BJ (cell line): ENCODE measurements at places on chromosomes 3 and 15.

DNA sequence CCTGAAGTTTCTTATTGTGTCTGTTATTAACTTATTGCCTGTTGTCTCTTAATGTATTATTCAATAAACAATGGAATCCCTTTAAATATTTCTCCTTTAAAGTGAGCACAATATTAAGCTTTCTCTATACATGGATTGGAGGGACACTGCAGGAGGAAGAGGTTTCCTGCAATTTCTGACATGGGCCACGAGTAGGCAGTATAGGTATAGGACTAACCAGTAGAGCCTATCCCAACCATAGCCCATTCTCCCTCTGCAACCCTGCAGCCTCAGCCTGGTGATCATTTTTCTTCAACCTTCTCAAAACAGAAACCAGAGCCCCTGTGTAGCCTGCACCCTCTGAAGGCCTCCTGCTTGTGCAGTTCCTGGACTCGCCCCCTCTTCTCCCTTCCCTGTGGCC, 124.8 kb downstream of the NEK10 start:
- no peak for DNase-seq

DNA sequence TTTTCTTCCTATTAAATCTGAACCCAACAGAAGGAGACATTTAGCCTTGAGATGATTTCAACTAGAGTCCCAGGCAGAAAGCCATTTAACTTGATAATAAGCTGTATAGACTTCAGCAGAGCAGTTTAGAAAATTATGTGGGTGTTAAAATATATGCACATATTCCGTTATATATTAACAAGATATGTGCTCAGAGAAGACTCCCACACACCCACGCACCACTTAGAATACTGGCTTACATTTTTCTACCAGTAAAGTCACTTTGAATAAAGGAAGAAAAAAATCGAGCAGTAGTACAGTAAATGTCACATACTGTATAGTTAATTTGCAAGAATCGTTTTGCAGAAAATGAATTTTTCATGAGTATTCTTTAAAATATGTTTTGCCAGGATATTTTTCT, 599.3 kb downstream of the FGF12 start:
- no peak for DNase-seq

DNA sequence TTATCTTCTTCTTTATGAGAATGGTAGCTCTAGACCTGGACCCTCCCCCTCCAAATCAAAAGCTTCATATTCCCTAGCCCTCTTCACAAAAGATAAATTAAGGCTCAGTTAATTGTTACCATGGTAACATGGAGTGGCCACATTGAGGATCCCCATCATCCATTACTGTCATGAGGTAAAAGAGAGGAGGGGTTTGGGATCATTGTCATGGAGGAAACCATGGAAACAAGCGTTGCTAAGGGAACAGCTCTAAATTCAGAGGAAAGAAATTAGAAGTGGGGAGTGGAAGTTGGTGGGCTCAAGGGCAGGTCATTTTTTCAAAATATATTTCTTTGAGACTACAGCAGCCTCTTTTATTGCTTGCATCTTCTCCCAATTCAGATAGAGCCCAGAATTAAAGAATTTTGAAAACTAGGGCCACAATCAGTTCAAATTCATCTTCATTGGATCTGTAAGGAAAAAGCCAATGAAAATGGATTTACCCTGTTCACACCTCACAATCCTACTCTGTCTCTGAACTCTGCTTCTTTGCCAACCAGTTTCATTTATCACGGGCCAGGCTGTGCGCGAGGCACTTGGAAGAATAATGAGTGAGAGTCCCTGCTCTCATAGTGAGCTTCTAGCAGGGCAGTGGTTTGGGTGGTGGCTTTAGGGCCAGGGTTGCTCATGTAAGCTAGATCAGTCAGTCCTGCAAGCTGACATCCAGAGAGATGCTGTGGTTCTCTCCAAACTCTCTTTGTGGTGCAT, 11.6 kb upstream of the AEN start:
- DNase-seq: no peak

DNA sequence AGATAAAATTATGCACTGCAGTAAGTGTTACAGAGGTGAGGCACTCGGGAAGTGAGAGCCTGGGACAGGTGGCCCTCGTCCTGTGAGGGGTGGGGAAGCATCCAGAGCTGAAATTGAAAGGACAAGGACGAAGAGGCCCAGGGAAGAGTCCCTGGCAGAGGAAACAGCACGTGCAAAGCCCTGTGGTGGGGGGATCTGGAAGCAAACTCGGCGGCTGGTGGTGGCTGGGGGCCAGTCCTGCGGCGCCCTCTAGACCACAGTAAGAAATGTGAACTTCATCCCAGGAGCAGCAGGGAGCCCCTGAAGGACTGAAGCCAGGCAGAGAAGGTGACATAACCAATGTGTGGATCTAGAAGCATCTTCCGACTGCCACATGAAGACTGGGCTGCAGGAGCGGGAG, 42.8 kb downstream of the GRIP2 start:
- DNase-seq: no peak

GRCh38 chr3:131494706-131495105, 8.1 kb downstream of the MRPL3 start:
- no peak for DNase-seq

DNA sequence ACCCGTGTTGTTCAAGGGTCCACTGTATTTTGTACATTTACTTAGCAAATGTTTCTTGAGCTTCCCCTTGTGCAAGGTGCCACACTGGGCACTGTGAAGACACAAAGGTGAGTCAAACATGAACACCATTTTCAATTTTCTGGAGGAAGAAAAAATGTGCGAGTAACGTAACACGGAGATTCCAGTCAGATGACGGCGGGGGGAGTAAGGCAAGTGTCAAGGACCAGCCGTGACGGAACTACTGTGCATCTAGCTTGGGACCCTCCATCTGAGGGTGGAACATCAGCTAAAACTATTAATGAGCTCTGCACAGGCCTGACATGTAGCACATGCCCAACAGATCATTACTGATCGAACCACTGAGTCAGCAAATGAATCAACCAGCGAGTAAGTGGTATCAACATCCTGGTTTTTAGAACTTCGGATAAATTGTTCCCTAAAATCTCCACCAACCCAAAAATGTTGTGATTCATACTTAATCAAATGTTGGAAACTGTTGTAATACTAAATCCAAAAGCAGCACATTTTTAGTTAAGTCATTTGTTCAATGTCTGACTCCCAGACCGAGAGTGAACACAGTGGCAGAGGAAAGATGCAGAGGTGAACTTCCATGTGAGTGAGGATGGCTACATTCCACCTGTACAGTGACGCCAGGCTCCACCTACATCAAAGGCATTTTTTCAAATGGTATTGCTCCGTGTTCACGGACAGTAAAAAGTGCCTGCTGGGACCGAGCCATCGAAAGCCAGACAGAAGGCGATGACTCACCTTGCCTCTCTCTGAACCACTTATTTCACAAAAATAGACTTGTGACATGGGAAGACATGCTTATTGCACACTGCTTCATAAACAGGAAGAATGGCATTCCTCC, 172.2 kb downstream of the ATP10A start:
- peak; percentile 37 for DNase-seq

DNA sequence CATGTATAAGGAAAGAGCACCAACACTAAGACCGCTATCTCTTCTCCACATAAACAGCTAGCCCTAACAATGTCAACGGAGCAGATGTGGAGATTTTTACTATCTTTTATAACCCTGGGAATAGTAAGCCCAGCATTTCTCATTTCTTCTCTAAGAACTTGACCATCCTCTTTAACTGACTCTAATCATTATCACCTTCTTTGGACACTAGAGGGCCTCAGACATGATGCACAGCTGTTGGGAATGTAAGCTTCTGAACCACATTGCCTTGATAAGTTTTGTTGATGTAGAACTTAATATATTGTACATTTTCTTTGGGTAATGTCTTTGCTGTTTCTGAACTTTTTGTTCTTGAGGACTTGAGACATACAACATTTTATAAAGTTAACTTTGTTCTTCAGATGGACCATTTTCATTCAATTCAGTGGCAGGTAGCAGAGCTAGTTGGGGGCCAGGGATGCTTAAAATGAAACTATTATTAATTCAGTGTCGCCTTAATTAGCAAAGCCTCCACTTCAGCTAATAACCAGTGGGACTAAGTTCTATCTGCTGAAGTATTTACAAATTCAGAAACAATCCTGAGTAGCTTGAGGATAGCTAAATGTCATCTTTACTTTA, 9.6 kb upstream of the TAGLN3 start:
- peak; percentile 25 for DNase-seq

DNA sequence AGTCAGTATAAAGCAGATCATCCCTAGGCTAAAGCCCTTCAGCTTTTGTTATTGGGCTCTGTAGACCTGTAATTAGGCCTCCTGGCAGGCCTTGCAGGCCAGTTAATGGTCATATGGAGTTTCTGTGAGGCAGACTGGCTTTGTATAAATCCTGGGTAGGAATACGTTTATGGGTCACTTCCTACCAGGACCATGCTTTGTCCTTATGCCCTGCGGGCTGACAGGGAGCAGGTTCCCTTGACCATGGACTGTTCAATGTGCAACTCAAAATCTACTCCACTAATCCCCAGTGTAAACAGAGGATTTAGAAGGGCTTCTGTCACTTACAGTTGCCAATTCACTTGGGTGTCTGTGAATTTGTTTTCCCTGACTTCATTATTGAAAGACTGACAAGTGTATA, 202.7 kb upstream of the MLF1 start:
- no peak for DNase-seq

GRCh38 chr3:132822266-132822665, 100.1 kb upstream of the NPHP3 start:
- DNase-seq: no peak

DNA sequence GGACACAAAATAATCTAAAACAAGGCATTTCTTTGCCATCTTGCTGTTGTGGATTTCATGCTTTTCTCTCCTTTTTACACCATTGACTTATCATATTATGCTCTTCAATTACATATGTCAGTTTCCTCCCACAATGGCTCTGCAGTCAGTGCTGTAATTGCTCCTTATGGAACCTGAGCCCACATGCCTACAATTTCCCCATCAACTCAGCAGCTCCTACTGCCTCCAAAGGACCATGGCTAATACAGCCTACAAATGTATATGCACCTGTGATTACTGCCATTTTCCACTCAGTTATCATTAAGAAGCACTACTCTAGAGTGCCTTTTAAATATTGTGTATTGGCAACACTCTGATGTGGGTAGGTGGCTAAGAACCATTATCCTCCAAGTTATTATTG, 30.8 kb downstream of the RTP4 start:
- no peak for DNase-seq

DNA sequence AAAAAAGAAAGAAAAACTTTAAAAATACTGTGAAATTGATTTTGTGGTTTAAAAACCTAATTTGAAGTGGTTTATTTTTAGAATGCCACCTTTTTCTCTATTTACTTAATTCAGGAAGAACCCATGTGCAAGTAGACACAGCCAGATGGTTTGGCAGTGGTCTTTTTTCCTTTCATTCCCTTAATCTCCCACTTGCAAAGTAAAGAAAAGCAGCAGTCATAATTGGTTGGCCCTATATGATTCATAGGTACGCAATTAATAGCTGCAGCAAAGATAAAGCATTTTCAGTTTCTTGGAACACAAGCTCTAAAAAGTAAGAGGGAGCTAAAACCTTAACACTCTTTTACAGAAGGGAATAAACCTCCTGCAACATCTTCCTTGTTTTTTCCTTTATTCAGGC, 115.3 kb downstream of the MECOM start:
- no peak for DNase-seq

DNA sequence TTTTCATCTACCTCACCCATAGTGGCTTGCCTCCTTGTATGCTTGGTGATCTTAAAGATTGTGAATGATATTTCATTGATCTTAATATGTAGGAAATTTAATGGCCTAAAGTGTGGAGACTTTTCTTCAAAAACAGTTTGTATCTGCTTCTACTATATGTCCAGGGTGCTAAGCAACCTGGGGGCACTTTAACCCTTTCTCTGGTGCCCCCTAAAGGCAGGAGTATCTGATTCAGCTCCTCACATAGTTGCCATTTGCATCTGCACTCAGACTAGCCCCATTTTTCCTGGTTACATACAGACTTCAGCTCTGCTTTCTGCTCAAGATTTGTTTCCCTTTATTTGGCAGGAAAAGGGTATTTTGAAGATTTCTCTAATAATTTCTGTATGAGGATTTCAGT, 5.2 kb upstream of the PFN2 start:
- DNase-seq: no peak

DNA sequence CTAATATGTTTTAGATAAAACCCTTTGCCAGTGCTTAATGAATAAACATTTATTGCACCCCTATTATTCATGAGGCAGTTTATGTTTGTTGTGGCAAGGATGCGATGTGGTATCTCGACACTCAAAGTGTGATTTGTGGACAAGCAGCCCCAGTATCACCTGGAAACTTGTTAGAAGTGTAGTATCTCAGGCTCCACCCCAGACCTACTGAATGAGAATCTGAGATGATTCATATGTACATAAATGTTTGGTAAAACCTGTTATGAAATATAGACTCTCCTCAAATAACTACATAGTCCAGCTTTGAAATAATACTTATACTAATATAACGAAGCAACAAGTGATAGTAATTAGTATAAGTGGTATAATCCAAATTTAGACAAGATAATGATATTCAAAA, 914.8 kb downstream of the TUSC7 start:
- DNase-seq: no peak

DNA sequence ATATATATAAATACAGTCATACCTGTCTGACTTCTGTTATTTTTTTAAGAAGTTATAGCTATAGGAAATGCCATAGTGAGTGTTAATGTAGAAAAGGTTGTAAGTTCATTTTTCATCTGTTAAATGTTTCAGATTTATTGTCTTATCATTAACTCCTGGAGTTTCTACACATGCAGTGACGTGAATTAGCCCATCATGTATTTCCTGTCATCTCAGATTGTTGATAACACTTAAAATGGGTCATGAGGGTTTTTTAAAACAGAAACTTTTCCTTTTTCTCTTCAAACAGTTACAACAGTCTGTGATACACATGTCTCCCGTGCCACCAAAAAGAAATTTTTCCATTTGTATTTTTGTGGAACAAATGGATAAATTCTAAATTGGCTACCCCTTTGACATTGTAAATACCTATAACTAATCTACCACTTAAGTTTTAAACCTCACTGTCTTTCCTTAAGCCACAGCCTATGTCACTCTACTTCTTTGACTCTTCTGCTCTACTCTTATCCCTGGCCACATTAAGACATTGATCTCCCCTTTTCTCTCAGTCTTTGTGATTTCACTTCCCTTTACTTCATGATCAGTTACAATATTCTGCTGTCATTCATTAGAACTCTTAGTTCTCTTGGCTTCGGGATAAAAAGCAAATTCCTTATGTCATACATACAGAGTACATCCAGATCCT, 89.1 kb downstream of the NEO1 start:
- DNase-seq: no peak

- DNase-seq: no peak
These were observed 30.6 kb upstream of the OR5H6 start for GRCh38 chr3:98233468-98233867.

DNA sequence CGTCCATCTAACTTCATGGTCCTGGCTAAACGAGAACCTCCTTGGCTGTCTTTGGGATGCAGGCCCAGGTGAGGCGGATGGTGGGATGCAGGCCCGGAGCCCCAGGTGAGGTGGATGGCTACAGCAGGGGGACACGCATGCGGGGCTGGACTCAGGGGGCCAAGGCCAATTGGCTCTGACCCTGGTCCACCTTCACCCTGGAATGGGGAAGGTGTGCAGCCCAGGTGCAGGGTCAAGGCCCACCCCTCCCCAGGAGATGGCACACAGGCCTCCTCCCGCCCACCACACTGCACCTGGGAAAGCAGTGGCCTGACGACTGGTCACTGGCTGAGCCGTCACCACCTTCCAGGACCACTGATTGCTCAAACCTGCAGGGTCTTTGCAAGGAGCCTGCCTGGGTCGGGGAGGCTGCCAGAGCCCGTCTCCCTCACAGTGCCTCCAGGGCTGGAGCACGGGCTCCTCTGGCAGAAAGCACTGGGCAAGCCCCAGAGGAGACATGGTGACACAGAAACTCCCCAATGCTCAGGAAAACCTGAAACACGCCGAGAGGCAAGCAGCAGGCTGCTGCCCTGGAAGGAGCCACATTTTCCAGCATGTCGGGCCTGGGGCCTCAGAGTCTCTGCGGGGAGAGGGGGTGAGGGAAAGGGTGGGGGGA, 159.6 kb downstream of the LRRK1 start:
- DNase-seq: no peak
